ENCODE measurements at places on chromosomes 1 and 21. TPM values are rescaled to one million over a fixed set of nuclear protein-coding genes. Genes with fewer than 3 reads are reported as not detected.

DIO1 gene
- total RNA-seq = not detected

GUCA2B gene
- not detected for total RNA-seq

MYCL gene
- total RNA-seq = 1.4 TPM

RAB7B gene
- 1.7 TPM for total RNA-seq

TIAM1 gene
- 0.63 TPM for total RNA-seq

CTTNBP2NL gene
- total RNA-seq = 6.8 TPM

C1QA gene
- total RNA-seq = not detected

CASZ1 gene
- total RNA-seq = 2.1 TPM

CLIC6 gene
- total RNA-seq = 0.06 TPM

ABCB10 gene
- 19.0 TPM for total RNA-seq

HSPA13 gene
- total RNA-seq = 14.1 TPM

FYB2 gene
- total RNA-seq = not detected

VANGL2 gene
- 0.82 TPM for total RNA-seq

COL8A2 gene
- 0.08 TPM for total RNA-seq

S100B gene
- not detected for total RNA-seq

HAO2 gene
- total RNA-seq = not detected

GBP7 gene
- total RNA-seq = not detected

PDC gene
- total RNA-seq = not detected

S100A5 gene
- total RNA-seq = 1.0 TPM

TNFSF4 gene
- total RNA-seq = not detected

PLA2G2C gene
- not detected for total RNA-seq

TARBP1 gene
- total RNA-seq = 11.1 TPM

GBP5 gene
- 0.09 TPM for total RNA-seq

OR2L8 gene
- total RNA-seq = not detected

ACTA1 gene
- not detected for total RNA-seq

BTBD8 gene
- 0.58 TPM for total RNA-seq

ENAH gene
- total RNA-seq = 66.8 TPM

CCDC185 gene
- not detected for total RNA-seq

TFAP2E gene
- total RNA-seq = 0.31 TPM

CELA2B gene
- total RNA-seq = not detected

ZMYND12 gene
- total RNA-seq = 0.41 TPM

PDPN gene
- not detected for total RNA-seq

LIN9 gene
- total RNA-seq = 6.8 TPM

LCE3E gene
- total RNA-seq = not detected

CCNL2 gene
- total RNA-seq = 63.9 TPM

All from A549 treated with Mapracorat at 1 μM for 4 hours (cell line).